ENCODE measurements at places on chromosomes 1 and 21.

- no peak for DNase-seq
These were observed 62.7 kb upstream of the IPO9 start for GRCh38 chr1:201766131-201766866.

- DNase-seq: no peak
These were observed 215.4 kb downstream of the TOMM20 start for GRCh38 chr1:234913278-234913649.

- no peak for DNase-seq
These were observed 102.0 kb upstream of the RUNX3 start for GRCh38 chr1:25031966-25032667.

- no peak for DNase-seq
These were observed 9.6 kb downstream of the TRIM11 start for GRCh38 chr1:228396770-228397662.

GRCh38 chr1:153659175-153659534 lies 652 bp downstream of the SNAPIN start:
- DNase-seq: no peak

DNA sequence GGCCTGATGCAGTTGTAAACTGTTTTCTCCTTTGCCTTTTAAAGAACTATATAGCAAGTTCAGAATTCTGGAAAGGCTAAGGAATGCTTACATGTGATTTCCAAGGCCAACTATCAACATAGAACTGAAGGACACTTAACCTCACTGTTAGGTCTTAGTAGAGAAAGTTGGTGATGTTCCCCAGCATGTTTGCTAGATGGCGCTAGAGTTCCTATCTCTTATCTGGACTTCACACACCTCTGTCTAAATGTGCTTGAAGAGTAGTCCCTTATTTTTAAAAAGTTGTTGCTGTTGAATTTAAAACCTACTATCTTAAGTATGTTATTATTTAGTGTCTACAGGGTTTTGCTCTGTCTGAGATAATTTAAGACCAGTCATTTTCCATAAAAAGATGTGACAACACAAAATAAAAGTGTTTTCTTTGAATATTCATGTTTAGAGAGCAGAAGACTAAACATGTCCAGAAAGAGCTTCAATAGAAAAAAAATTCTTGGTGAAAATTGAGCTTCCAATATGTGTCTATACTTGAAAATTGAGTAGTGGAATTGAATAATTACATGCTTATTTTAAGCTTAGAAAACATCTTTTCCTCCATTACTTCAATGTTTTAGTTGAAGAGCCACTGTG lies 237.3 kb downstream of the S1PR1 start:
- DNase-seq: no peak
